ENCODE measurements at places on chromosomes 6 and 20. TPM values are rescaled to one million over a fixed set of nuclear protein-coding genes. Genes with fewer than 3 reads are reported as not detected.

GRCh38 chr6:117237561-117237960, 27.8 kb upstream of the VGLL2 start:
- DNase-seq, result no peak

GRCh38 chr6:164303102-164303964, 888.8 kb downstream of the QKI start:
- peak; percentile 64 for DNase-seq

GRCh38 chr6:90263633-90264032, 33.0 kb downstream of the BACH2 start:
- DNase-seq, result no peak

Gene SLC17A1
- total RNA-seq, result not detected

Gene BANF2
- total RNA-seq, result not detected

Gene SPATA25
- 1.6 TPM for total RNA-seq

Gene EFCAB8
- not detected for total RNA-seq

Gene FAM83B
- 7.4 TPM for total RNA-seq
